ENCODE measurements at places on chromosomes 13 and 19.

GRCh38 chr13:73601708-73602107 is 532.5 kb downstream of the KLF12 start:
- DNase-seq, result no peak

DNA sequence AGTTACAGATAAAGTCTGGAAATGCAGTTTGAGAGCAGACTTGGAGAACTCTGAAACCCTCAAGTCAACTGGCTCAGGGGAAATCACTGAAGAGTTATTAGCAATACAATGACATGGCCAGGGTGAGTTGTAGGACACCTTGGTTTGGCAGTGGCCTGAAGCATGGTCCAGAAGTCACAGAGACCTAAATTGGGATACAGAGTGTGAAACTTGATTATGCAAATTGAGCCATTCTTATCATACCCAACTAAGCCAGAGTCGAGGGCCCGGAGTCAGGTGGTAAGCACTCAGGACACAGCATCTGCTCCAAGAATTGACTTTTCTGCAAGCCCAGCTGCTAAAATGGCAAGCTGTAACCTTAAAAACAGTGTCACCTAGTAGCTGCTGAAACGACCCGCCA is 224.5 kb downstream of the DCLK1 start:
- no peak for DNase-seq

GRCh38 chr13:87302931-87303330 is 368.2 kb upstream of the SLITRK5 start:
- no peak for DNase-seq

DNA sequence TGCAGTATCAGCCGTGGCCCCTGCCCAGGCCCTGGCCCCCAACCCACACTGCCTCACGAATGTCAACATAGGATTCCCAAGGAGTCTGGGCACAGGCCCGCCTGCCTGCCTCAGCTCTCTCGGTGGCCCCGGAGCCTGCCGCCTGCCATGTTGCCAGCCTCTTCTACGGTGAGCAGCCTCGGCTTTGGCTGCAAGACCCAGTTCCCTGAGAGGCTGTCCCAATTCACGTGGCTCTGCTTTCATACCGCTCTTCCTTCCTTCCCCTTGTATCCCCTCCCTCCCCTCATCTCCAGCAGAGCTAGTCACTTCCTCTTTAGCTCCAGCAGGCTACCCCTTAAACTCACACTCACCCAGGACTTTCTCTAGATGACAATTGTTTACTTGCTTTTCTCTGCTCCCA is 42.7 kb downstream of the SERP2 start:
- no peak for DNase-seq

- DNase-seq, result peak; percentile 89
These were observed 67.0 kb upstream of the SERP2 start for GRCh38 chr13:44306371-44307192.

DNA sequence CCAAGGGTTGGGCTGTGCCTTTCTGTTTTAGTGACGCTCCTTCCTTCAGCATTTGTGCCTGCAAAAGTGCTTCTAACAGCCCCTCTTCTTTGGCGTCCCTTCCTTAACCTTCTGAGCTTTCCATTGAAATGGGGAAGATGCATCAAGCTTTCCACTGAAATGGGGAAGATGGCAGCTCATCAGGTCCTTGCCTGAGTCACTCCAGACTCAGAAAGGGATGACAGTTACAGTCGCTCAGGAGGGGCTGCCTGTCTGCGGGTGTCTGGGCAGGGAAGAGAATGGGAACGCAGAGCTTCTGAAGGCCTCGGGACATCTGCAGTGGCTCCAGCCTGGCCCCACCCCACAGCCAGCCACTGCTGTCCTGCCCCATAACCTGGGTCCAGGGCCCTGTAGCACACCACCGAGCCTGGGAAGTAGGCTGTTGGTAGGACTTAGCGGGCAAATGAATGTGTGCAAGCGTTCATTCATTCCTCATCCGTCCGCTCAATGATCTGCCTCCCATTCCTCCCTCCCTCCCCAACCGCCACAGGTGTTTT is 9.8 kb downstream of the AP1M1 start:
- no peak for DNase-seq

- no peak for DNase-seq
These were observed 85.1 kb upstream of the UFM1 start for GRCh38 chr13:38264363-38265131.

DNA sequence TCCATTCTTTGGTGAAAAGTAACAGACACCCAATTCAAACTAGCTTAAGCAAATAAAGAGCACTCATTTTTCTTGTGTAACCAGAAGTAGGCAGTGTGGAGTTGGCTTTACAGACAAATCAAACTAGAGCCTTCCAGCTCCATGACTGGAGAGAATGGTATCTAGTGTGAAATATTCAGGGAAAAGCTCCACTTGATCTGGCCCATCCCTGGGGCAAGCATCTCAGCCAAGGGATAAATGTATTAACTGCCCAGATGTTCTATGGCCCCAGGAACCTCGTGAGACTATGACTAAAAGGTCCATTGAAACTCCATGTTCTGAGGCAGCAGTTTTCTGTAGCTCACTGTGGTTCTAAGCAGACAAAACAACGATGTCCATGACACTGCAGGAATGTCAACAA is 49.9 kb downstream of the TBC1D4 start:
- DNase-seq, result no peak

GRCh38 chr13:102461302-102461701 is 59.5 kb upstream of the FGF14 start:
- no peak for DNase-seq

GRCh38 chr19:45643927-45644771 is 5.0 kb upstream of the EML2 start:
- no peak for DNase-seq

DNA sequence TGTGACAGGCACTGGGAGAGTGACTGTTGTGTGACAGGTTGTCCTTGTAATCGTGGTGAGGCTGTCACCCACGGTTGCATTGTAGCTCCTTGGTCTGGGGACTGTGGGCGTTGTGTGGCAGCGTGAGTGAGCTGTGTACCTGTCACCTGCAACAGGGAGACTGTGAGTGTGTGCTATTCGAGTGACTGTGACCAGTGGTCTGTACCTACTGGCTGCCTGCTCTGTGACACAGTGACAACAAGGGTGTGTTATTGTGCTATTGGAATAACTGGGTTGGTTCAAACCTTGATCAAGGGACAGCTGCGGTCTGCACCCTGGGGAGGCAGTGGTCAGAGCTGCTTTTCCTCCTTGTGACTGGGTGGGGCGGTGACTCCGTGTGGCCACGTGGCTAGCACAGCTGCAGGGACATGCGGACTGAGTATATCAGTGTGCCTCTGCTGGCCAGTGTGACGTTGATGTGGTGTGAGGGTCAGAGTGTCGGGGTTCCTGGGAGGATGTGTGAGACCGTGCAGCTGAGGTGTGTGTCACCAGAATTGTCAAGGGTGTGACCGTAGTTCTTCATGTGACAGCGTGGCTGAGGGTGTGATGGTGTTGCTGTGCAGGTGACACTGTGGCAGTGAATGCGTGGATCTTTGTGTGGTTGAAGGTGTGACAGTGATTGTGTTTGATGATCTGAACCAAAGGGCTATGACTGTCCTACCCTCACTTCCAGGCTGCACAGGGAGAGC is 10.1 kb upstream of the NFIX start:
- no peak for DNase-seq

GRCh38 chr19:35909684-35910035 is 1.6 kb upstream of the TYROBP start:
- no peak for DNase-seq

- DNase-seq, result no peak
These were observed 46.8 kb downstream of the EFNB2 start for GRCh38 chr13:106488686-106489085.

DNA sequence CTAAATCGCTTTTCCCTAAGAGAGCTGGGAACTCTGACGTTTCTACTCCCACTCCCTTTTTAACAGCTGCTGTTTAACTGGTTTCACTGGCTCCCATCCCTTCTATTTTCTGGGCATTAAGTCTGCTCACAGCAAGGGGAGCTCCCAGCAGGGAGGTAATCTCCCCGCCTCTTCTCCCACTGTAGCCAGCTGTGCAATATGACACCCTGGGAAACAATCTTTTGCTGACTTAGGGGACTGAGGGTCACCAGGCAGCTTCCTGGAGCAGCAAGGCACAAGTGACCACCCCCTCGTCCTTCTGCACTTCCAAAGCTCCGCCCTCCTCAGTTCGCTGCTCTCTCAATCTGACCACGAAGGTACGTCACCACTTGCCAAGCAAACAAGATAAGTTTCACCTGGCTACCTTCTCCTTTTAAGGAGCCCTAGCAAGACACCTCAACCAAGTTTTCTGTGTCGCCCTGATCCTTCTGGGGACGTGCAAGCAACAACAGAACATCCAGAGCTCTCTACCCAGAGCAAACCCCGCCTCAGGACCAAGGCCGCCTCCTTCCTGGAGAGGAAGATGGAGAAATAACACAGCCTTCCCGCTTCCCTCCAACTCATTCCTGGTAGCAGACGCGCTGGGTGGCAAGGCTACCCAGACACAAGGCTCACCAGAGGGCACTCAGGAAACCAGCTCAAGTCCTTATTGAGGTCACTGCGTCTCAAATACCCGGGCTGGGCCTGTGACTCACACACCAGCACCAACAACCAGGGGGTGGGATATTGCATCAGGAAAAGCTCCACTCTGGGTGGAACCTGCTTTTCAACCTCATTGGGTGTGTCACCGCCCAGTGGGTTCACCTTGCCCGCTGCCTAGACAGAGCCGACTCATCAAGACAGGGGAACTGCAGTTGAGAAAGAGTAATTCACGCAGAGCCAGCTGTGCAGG is 92.4 kb downstream of the STK24 start:
- DNase-seq, result peak; percentile 86

GRCh38 chr19:14118165-14119051 is 846 bp upstream of the PRKACA start:
- DNase-seq, result no peak

DNA sequence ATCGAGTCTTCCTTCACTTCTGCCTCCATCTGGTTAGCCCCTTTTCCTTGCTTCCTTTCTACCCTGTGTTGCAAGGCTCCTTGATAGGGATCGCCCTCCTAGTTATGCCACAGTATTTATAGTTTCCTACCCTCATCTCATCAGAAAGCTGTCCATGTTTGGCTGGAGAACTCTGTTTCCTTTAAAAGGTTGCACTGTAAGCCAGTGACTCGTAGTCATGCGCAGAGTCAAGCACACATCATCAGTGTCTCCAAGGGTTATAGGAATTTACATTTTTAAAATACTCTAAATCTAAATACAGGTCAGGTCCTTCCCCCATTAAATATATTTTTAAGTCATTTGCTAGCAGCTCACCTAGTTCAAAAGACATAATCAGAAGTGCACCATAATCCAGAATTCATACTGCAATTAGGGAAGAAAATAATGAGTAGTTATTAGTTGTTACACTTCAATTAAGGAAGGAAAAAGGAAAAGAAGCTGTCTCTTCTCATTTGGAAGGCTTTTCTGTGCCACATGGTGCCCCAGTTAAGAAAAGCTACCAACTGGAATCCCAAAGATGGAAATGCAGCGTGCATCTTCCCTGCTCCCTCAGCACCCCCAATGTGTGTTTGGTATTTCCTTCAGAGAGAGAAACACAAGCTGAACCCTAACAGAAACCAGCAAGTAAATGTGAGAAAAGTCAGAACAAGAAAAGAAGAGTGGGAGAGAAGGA is 81.0 kb downstream of the GPR12 start:
- no peak for DNase-seq

DNA sequence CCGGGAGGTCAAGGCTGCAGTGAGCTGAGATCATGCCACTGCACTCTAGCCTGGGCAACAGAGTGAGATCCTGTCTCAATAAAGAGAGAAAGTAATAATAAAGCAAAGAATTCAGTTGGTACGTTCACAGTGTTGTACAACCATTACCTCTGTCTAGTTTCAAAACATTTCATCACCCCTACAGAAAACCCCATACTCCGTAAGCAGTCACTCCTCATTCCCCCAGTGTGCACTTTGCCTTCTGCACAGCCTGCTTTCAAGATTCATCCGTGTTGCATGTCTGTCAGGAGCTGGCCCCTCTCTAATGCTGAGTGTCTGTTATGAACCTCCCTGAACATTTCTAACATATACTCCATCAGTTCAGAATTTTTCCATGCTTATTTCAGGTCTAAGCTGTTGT is 9.4 kb downstream of the POLD1 start:
- DNase-seq, result no peak

GRCh38 chr13:98515818-98516465 is 61.0 kb downstream of the STK24 start:
- no peak for DNase-seq

GRCh38 chr13:112331675-112332074 is 44.5 kb upstream of the SPACA7 start:
- DNase-seq, result no peak

GRCh38 chr19:48685583-48685982 is 10.2 kb upstream of the FUT2 start:
- no peak for DNase-seq

DNA sequence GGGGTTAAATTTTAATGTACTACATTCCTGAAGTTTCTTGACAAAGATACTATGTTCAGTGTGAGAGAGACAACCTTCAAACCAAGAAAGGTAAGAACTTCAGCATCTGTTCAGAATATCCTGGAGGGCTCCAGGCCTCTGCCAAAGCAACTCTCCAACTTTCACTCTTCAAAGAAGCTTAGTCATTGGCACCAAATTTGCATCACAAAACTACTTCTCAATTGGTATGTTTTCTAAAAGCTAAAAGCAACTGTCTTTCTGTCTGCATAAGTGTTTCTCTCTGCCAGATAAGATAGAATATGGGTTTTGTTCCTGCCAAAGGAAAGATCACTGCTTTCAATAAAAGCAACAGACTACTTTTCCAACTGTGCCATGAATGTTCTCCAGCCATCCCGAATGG is 187.4 kb downstream of the SUCLA2 start:
- DNase-seq, result no peak

- no peak for DNase-seq
These were observed 36.0 kb downstream of the MBNL2 start for GRCh38 chr13:97257800-97258799.

DNA sequence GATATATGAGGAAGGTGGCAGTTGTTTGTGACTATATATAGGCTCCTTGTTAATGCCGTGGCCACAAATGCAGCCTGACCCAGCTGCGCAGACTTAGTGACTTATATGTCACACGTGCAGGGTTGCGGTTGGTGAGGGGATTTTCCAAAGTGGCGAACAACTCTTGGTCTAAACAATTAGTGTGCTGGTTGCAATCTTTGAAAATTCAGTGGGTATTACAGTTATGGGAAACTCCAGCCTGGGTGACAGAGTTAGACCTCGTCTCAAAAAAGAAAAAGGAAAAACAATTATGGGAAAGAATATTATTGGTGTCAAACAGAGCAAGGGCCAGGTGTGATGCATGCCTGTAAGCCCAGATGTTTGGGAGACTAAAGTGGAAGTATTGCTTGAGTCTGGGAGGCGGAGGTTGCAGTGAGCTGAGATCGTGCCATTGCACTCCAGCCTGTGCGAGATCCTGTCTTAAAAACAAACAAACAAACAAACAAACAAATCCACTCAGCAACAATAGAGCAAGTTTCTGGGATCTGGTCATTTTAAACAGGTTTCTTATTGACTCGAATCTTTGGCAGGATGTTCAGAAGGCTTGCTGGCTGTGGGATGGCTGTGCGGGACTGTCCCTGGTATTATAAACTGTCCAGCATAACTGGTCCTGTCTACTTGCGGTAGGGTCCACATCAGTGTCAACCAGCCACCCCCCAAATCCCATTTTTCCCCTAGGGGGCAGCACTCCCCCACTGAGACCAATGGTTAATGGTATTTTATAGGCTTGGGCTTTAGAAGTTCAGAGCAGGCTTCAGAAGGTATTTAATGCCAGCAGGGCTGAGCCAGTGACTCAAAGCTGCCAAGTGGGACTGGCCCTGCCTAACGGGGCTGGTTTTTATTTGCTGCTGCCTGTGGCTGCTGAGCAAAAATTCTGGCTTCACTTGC is 15.4 kb downstream of the RELB start:
- no peak for DNase-seq
